Breast epithelium (tissue), 4 donors: ENCODE measurements at places on chromosomes 13 and 19. TPM values are rescaled to one million over a fixed set of nuclear protein-coding genes. Genes with fewer than 3 reads are reported as not detected.

GRCh38 chr13:65638572-65639168 lies 1591.5 kb downstream of the PCDH9 start:
- no peak for DNase-seq

DNA sequence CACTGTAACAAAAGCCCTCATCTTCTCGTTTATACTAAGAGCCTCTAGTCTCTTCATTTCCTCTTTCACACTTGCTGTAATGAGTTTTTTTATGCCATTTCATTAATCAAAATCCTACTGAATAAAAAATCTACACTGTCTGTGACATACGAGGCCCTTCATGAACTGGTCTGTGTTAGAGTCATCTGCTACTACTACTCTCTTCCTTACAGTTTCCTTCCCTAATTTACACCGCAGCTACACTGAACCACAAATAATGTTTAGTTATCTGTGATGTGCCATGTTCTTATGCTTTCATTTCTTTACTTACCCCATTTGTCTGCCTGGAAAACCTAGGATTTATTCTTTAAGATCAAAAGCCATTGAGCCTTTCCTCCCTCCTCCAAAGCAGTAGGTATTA lies 16.0 kb downstream of the UFM1 start:
- DNase-seq, result no peak

DNA sequence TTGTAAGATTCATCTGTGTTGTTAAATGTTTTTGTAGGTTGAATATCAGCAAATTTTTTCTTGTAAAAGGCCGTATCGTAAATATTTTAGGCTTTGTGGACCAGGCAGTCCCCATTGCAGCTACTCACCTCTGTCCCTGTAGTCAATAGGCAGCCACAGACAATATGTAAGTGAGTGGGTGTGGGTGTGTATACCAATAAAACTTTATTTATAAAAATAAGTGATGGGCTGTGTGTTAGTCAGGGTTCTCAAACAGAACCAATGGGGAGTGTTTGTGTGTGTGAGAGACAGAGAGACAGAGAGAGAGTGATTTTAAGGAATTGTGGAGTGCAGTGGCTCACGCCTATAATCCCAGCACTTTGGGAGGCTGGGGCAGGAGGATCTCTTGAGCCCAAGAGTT lies 37.6 kb upstream of the NFIC start:
- DNase-seq, result no peak

ZNF382 gene
- 2.6 TPM for total RNA-seq

DNA sequence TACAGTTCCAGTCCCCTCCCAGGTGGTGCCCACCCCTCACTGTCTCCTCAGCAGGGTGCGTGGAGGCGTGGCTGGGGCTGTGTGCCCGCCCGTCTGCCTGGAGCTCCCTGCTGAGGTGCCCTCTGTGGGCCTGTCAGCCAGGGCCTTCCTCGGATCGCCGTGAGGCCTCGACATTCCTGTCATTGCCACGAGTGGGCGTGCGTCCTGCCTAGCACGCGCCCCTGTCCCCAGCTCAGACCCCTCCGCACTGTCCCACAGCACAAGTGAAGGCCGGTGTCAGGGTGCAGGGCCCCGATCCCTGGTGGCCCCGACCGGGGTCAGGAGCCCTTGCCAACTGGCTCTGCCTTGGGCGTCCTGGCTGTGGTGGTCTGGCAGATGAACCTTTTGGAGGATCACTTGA lies 32.2 kb downstream of the DOT1L start:
- no peak for DNase-seq

GRCh38 chr19:29492769-29493168 lies 33.0 kb upstream of the VSTM2B start:
- no peak for DNase-seq

DNA sequence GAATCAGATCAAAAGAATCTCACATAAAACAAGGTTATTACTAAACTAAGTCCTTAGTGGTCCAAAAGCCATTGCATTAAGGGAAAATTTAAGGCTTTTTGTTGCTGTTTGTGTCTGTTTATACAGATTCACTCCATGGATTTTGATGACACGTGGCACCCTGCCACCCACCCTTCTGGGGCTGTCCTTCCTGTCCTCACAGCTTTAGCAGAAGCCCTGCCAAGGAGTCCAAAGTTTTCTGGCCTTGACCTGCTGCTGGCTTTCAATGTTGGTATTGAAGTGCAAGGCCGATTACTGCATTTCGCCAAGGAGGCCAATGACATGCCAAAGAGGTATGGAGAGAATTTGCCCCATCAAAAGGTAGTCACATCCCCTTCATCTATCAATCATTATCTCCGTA lies 6.9 kb downstream of the ACOD1 start:
- DNase-seq, result no peak

DNA sequence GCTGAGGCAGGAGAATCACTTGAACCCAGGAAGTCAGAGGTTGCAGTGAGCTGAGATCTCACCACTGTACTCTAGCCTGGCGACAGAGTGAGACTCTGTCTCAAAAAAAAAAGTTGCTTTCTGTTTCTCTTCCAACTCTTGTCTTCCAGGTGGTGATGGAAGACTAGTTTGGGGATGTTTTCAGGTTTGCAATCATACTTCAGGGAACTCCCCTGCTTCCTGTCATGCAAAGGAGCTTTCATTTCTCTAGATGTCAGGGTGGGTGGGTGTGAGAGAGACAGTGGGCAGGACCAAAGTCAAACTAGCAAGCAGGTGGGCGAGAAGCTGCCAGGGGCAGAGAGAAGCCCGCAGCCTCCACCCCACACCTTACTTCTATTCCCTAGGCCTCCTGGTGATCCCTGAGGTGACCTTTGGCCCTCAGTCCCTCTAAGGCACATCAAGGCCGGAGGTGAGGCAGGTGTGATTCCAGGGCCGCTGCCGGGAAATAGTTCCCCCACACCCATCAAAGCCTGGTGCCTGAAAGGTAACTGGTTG lies 25.7 kb downstream of the CCNE1 start:
- DNase-seq, result no peak

PRKCG gene
- total RNA-seq, result not detected

DNA sequence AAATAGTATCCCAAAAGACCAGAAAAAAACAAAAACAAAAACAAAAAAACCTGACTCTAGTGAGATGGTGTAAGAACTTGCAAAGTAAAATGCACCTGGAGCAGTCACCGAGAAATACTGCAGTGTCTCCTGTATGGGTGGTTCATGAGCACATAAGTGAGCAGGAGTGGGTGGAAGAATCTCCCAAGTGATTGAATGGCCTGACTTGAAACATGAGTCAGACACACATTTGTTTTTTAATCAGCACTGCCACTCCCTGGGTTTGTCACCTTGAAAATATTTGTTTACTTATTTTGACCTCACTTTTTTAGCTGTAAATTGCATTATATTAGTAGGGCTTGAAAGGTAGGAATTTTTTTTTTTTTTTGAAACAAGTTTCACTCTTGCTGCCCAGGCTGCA lies 2.0 kb downstream of the ZNF431 start:
- DNase-seq, result no peak

- DNase-seq, result no peak
Measured at GRCh38 chr13:73832128-73832588, 302.0 kb downstream of the KLF12 start.

SLC17A7 gene
- total RNA-seq, result 0.44 TPM

GRCh38 chr13:97140611-97141010 lies 81.5 kb upstream of the MBNL2 start:
- DNase-seq, result no peak

GRCh38 chr13:88071371-88071770 lies 400.2 kb downstream of the SLITRK5 start:
- no peak for DNase-seq

CGB5 gene
- total RNA-seq, result not detected

GRCh38 chr19:16824658-16825311 lies 4.4 kb upstream of the SIN3B start:
- DNase-seq, result no peak

DNA sequence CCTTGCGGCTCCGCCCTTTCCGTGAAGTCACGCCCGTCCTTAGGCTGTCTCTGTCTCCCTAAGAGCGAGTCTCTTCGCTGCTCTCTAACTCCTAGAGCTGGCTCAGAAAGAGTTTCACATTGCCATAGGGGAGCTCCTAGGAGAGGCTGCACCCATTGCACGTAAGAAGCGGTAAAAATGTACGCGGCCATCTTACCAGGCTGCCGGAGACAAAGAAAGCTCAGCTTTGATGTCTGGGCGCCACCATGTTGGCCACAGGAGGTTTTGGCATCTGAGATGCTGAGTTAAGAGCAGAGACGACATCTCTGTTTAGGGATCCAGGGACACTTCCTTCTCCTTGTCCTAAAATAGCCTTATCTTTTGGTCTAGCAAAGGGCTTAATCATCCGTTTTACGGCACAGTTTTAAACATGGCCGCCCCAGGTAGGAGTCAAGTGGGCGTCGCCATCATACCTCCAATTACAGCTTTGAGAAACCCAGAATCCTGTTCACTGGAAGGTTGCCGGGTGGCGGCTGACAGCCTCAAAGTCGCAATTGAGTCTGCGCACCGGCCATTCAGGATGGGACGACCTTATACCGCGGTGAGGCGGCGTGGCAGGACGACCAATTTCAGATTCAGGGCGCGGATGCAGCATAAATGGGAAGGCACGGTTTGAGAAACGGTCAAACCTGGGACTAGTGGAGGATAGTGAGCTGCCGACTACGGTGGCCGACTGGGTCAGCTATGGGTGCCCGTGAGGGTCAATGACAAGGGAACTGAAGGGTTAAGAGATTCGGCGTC lies at the start of gene ZNF793:
Gene ZNF793, plus strand, starts transcription at position 553 of the 780 bp plus-strand sequence. CDS start 16,501 bp downstream, outside the sequence.
- DNase-seq, result peak; percentile 82

DNA sequence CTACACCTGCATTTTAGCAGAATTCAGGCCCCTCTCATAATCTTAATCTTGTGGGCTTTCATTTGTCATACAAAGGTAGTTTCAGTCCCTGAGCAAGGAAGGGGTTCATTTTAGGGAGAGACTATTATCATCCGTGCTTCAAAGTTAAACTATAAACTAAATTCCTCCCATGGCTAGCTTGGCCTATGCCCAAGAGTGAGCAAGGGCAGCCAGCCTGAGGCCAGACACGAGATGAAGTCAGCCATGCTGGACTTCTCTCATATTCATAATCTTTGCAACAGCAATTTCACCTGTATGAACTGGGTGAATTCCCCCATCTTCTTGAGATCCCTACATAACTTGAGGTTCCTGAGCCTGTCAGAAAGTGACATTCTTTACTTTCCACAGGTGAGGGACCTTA lies 13.0 kb downstream of the ERICH4 start:
- no peak for DNase-seq

- peak; percentile 51 for DNase-seq
Measured at GRCh38 chr19:33879818-33880575, 83.3 kb downstream of the KCTD15 start.

SERTM1 gene
- total RNA-seq, result not detected

NOTCH3 gene
- 36.4 TPM for total RNA-seq
